Kidney tubule cell (primary cell): ENCODE measurements at places on chromosomes 4 and X.
A peak's percentile ranks its signal among the peaks of the same experiment; 100 is the strongest.

GRCh38 chrX:108735091-108735678 lies 1.2 kb downstream of the IRS4 start:
- peak; percentile 17 for DNase-seq

GRCh38 chr4:20192736-20193135 lies 59.0 kb upstream of the SLIT2 start:
- DNase-seq: peak; percentile 86

DNA sequence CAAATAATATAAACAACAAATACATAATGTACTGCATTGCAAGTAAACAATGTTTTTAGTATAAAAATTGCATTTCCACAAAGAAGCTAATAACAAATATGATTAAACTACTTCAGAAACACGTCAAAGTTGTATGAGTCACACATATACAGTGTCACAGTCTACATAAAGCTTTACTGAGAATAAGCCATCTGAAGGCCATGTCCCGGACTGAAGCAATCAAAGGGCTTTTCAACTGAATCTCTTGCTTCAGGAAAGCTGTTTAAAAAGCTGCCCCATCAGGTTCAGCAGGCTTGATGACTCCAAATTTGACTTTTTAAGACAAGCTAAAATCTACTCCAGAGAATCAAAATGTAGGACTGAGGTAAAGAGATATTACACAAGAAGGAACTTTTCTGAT lies 1476.8 kb downstream of the ADGRL3 start:
- DNase-seq: no peak

- no peak for DNase-seq
Measured at GRCh38 chr4:30776451-30776850, 56.3 kb downstream of the PCDH7 start.

- no peak for DNase-seq
Measured at GRCh38 chr4:75714011-75714410, 10.4 kb upstream of the USO1 start.

- peak; percentile 45 for DNase-seq
Measured at GRCh38 chr4:67746797-67747495, 7.2 kb downstream of the GNRHR start.

DNA sequence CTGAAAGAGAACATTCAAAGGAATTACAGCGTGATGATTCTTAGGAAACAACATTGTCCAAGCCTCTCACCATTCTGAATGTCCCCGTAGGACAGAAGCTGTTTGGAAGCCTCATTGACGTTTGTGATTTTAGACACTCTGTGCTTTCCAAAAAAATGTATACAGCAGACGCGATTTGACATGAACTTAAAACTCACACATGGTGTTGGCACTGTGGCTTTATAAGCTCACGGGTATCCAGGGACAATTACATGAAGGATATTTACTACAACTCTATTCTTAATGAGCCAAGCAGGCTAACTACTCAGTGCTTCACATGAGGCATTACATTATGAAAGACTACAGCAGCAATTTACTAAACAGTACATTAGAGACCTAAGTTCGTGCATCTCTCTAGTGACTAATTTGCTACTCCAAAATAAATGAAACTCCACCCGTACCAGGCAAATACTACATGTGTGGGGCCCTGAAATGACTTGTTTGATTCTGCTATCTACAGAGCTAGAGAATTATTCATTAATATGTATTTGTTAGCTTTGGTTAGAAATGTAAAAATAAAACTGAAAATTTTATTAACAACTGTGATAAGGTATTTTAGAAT lies 620.7 kb downstream of the SPRY1 start:
- DNase-seq: no peak

DNA sequence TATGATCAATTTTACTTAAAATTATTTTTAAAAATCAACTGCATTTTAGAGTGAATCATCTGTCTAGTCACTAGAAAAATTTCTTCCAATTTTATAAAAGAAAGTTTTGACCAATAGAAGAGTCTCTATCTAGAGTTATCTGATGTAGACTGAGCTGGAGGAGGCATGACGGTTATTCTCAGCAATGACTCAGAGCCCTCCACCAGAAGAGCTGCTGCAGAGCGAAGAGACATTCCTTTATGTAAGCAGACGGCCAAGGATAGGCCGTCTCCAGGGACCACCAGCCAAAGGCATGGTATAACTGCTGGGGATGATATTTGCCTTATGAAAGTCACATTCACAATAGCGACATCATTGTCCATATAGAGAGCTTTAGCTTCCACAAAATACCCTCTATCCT lies 23.0 kb downstream of the LDB2 start:
- no peak for DNase-seq

- DNase-seq: no peak
Measured at GRCh38 chr4:156477636-156478035, 494.0 kb downstream of the PDGFC start.

DNA sequence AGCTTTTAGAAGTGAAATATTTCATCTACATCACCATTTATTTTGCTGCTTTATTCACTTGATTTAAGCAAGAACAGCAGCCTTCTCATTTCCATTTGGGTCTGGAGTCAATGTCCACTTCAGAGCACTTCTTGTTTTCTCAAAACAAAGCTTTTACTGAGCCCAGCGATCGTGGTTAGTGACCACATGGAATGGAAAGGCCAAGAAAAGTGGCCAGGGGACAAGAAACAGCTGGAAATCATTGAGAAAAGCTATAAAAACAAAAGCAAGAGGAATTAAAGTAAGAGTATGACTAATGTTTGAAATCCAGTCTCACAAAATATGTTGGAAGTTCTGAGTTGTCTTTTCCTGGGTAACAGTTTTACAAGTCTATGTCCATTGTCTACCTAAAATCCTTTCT lies 328.4 kb upstream of the INTU start:
- DNase-seq: no peak

- peak; percentile 82 for DNase-seq
Measured at GRCh38 chr4:182240161-182241130, 2.8 kb upstream of the TENM3 start.

GRCh38 chr4:10740891-10741620 lies 56.5 kb upstream of the CLNK start:
- no peak for DNase-seq

DNA sequence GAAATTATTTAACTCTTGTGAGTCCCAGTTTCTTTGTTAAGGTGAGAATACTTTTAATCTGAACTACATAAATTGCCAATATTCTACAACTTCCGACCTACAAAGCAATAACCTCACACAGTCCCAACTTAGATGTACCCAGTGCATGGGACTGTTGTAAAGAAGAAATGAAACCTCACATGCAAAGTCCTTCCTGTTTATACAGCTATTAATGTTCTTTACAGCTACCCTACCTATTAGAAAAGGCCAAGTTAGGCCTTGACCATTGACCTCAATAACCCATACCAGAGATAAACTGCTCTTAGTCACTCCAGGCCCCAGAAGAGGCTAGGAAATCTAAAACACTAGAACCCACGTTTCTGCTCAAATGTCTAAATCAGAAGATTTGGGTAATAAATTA lies 920.1 kb upstream of the TENM3 start:
- DNase-seq: no peak

DNA sequence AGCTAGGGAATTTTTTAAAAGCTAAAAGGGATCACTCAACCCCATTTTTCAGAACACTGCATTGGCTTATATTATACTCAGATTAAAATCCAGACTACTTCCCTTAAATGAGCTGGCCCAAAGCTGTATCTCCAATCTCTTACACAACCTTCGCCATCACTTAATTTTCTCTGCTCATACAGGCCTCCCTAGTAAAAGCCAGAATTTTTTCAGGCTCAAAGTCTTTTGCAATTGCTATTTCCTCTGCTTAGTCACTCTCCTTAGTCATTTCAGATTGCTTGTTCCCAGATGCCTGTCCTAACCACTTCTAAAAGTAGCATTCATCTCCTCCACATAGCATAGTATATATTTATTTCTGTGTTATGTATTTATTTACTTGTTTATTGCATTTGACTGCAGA lies 1587.9 kb upstream of the ADGRL3 start:
- peak; percentile 55 for DNase-seq

DNA sequence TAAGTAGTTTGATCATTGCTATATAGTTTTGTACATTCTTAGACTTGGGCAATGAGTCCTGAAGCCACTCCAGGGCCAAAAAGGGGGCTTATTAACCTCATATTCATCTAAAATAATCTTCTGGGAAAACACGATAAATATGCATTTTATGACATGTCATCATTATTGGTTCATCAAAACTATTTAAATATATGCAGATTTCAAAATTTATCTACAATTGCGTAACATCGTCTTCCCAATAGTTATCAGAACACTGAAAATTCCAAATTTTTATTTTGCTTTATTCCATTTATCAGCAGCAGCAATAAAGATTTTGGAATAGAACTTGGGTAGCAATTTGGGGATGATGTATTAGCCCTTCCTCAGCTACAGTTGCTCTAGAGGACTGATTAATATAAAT lies 550.0 kb downstream of the IQCM start:
- no peak for DNase-seq

DNA sequence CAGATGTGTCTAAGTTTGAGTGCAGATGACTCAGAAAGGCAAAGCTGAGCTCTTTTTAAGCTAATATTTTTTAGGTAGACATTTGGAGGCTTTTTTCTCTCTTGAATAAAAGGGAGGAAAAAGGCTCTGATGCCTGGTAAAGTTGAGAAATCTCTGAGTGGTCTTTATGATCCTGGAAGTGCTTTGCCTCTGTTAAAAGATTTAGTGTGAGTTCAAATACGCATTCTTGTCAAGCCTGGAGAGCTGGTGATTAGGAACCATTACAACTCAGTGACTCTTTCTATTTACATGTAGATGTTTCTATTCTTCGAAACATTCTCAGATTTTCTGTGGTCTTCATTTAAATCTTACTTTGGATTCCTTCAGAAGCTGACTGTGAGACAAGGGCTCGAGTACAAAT lies 143.4 kb upstream of the MED14 start:
- DNase-seq: no peak

DNA sequence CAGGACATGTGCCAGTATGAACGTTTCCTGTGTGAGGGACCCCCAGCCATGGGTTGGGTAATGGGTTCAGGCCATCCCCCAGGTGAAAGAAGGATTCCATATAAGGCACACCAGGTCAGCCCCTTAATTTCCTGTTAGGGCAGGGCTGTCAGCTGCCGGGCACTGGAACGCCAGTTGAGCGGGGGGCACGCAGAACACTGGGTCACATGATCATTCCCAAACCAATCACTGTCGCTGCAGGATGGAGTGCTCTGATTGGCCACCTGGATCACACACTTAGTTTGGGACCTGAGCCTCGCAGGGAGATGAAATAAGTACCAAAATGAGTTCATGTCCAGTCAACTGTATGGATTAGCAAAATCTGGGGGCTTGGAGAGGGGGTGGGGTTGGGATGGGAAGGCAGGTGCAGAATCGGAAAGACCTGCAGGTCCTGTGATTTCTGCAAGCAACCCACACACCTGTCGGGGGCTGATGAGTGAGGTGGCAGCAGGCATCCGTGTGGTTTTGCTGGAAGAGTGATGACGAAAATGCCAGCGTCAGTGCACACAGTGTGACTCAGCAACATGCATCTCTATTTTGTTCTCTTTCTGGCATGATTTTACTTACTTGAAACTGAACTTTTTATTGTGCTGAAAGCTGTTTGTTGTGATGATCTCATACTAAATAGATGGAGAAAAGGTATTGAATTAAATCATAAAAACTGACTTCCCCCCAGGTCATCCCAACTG lies 32.2 kb downstream of the RNF212 start:
- DNase-seq: peak; percentile 58

DNA sequence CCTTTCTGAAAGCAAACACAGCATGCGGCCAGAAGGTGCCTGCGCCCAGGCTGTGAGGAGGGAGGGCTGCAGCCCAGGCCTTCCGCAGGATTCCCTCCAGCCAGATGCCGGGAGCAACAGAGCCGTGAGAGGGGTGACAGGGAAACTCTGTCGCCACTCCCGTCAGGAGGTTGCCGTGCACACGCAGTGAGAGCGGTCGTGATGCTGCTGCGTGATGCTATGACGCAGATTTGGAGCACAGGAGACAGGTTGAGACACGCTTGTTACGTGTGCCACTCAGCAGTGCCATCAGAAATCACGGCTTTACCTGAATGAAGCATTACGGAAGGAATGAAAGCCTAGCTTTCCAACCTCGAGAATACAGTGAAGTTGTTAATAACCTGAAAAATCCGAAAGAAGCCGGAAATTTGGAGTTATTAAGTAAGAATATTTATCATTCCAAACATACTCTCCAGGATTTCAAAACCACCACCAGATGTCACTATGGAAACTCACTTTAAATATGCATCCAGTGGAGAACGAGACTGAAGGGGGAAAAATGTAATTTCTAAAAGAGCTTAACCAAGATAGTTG lies 54.4 kb downstream of the FAT1 start:
- peak; percentile 55 for DNase-seq

- DNase-seq: no peak
Measured at GRCh38 chr4:133647206-133647605, 498.1 kb downstream of the PCDH10 start.

DNA sequence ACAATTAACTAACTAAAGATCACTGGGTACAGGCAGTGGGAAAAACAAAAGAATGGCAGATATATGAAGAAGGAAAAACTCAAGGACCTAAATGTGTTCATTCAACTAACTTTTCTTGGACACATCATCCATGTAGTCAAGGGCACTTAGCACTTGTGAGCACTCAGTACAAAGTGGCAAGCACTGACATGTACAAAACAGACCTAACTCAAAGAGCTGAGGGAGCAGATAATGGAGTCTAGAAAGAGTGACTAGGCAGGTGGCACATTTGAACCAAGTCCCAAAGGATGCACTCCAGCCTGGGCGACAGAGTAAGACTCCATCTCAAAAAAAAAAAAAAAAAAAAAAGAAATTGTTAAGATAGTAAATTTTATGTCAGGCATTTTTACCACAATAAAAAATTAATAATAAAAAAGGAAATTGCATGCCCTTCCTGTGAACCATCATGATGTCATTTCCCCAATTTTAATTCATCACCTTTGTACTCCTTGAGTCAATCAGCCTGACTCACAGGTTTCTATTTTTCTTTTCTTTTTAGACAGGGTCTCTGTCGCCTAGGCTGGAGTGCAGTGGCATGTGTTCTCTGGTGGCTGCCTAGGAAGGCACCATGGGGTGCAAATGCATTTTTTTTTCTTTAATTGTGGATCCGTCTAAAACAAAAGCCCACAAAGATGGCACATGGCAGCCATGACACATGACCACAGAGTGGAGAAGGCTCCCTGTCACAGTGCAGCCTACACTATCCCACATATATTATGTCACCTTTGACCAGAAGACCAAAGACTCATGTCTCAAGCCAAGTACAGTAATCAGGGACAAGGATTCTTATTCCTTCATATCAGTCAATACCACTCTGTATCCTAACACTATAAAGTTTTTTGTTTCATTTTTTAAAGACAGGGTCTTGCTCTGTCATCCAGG lies 91.9 kb downstream of the CHST7 start:
- DNase-seq: peak; percentile 43

GRCh38 chr4:15665753-15666365 lies 10.7 kb upstream of the FBXL5 start:
- DNase-seq: peak; percentile 93

DNA sequence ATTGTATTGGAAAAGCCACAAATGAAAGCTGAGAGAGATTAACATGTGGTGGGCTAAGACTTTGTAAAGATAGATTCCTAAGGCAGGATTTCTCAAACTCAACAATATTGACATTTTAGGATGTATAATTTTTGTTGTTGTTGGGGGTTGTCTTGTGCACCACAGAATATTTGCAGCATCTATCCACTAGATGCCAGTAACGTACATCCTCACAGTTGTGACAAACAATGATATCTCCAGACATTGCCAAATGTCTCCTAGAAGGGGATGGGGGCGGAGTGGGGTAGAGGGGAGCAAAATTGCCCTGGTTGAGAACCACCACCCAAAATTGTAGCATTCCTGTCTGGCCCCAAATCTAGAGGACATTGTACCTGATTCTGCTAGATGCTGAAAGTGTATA lies 14.7 kb upstream of the CBR4 start:
- DNase-seq: peak; percentile 50
